ENCODE measurements at places on chromosomes 11 and 22. TPM values are rescaled to one million over a fixed set of nuclear protein-coding genes. Genes with fewer than 3 reads are reported as not detected.

GRCh38 chr11:69540118-69541000, 58.9 kb downstream of the LINC01488 start:
- no peaks in the 10 kb centered on the region for H3K27me3 ChIP-seq
- H3K27ac ChIP-seq, result no peak overlapping the region
- no peak overlapping the region for H3K4me3 ChIP-seq
- no peak for DNase-seq
- no peaks in the 10 kb centered on the region for H3K36me3 ChIP-seq

GRCh38 chr11:2513441-2513840, 68.6 kb downstream of the KCNQ1 start:
- no peak overlapping the region for H3K4me3 ChIP-seq
- H3K27ac ChIP-seq, result no peak overlapping the region
- H3K36me3 ChIP-seq, result no peaks in the 10 kb centered on the region

DNA sequence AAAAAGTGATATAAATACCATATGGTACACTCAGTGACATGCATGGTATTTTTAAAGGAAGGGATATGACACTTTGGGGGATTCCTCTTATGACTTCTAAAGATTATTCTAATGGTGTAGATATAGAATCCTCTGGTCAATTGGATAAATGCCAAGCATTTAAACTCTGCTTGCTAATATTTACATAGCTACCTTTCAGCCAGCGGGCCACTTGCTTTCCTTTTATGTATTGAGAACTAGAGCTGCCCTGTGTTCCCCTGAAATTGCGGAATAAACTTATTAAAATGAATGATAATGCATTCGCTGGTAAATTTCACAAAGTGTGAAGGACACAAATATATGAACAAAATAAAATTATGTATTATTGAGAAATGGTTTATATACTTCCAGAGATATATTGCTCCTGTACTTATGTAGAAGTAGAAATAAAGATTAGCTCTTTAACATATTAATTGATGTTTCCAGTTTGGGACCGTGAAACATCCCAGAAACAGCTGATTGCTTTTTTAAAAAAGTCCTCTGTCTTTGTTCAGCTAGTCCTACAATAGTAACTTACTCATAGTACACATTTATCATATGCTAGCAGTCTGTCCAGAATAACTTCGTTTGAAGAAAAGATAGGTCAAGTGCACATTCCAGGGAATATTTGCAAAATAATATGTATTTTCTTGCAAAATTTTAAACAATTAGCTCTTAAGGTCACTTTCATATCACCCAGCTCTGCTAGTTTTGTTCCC, 40.1 kb upstream of the CARD18 start:
- H3K27ac ChIP-seq, result no peak overlapping the region
- no peak overlapping the region for H3K4me3 ChIP-seq
- peak; percentile 12 for DNase-seq
- peaks cover 4% of the 10 kb centered on the region for H3K4me1 ChIP-seq
- no peaks in the 10 kb centered on the region for H3K36me3 ChIP-seq
- no peaks in the 10 kb centered on the region for H3K27me3 ChIP-seq

Gene GRIA4
- total RNA-seq, result 3.7 TPM

DNA sequence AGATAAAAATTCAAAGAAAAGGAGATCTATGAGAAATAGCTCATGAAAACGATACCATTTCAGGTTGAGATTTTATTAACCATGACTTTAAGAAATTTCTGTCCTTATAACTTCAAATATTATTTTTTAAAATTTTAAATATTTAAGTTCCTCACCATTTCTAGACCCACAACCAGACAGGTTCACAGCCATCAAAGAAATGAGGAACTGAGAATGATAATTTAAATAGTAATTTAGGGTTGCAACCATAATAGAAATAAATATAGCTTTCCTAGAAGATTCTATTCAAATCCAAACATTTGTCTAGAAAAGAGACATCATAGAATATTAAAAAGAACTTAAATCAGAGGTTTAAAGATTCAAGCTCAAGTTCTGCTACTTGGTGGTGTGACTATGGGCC, 5.9 kb upstream of the VWA5A start:
- no peak for DNase-seq
- no peak overlapping the region for H3K27ac ChIP-seq
- H3K4me3 ChIP-seq, result no peak overlapping the region
- no peaks in the 10 kb centered on the region for H3K36me3 ChIP-seq
- no peaks in the 10 kb centered on the region for H3K27me3 ChIP-seq
- no peaks in the 10 kb centered on the region for H3K4me1 ChIP-seq

DNA sequence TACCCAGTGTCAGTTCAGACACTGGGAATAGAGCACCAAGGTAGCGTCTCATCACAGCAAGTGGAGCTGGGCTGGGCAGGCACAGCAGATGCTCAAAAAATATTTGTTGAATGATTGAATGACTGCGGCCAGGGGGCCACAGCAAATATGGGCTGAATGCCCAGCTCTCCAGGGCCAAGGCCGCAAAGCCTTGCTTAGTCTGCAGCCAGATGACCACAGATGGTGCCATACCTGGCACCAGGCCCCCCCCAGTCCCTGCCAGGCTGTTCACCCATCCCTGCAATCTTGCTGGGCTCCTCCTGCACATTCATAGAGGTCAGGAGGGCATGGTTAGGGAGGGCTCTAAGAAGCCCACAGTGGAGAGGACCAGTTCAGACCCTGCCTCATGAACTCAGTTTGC, 32.9 kb downstream of the ZC3H7B start:
- H3K27me3 ChIP-seq, result no peaks in the 10 kb centered on the region
- DNase-seq, result no peak
- no peak overlapping the region for H3K27ac ChIP-seq

Gene SLC22A6
- total RNA-seq, result not detected

GRCh38 chr11:58675334-58676155, 53.1 kb downstream of the CNTF start:
- DNase-seq, result peak; percentile 83
- H3K27me3 ChIP-seq, result no peaks in the 10 kb centered on the region
- no peaks in the 10 kb centered on the region for H3K4me1 ChIP-seq
- no peaks in the 10 kb centered on the region for H3K36me3 ChIP-seq

DNA sequence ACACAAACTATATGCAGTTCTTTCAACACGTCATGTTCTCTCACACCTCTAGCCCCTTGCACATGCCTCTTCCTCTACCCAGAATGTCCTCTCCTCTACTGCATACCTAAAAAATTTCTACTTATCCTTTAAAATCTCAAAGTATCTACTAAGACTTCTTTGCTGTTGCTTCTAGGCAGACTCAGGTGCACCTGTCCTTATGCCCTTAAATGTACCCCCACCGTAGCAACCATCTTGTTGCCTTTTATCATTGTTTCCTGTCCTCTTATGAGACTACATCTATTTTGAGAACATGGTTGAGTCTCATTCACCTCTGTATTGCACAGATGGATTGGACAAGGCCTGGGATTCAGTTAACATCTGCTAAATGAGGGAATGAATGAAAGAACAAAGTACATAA, 134.1 kb downstream of the SERGEF start:
- no peak for DNase-seq
- H3K4me1 ChIP-seq, result no peaks in the 10 kb centered on the region
- H3K27me3 ChIP-seq, result no peaks in the 10 kb centered on the region
- no peak overlapping the region for H3K4me3 ChIP-seq
- H3K36me3 ChIP-seq, result no peaks in the 10 kb centered on the region

- no peaks in the 10 kb centered on the region for H3K27me3 ChIP-seq
- no peaks in the 10 kb centered on the region for H3K36me3 ChIP-seq
- no peak overlapping the region for H3K27ac ChIP-seq
- peaks cover 12% of the 10 kb centered on the region for H3K4me1 ChIP-seq
- no peak overlapping the region for H3K4me3 ChIP-seq
These were observed 14.5 kb downstream of the NARS2 start for GRCh38 chr11:78560153-78560552.

DNA sequence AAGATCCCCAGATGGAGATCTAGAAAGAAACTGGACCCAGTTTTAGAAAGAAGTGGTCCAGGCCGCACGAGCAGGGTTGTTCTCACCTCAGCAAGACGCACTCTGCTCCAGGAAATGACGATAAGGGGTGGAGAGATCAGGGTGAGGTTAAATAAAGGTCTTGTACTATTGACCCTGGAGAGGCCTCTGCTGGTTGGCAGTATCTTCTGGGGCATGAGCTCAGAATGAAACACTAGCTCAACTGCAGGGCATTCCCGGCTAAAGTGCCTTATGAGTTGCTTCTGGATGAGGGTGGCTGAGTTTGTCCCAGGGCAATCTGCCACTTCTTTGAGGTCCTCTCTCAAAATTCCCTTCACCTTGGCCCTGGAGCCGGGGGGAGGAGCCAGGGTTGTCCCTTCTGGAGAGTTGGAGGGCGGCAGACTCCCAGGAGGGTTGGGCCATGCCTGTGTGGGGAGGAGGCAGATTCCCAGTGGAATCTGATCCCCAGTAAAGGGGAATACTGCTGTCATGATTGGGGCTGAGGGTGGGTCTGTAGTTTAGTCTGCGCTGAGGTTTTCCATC, 10.9 kb downstream of the USP2 start:
- H3K4me1 ChIP-seq, result peaks cover 50% of the 10 kb centered on the region
- peak overlapping the region; percentile 90 for H3K27ac ChIP-seq
- no peaks in the 10 kb centered on the region for H3K27me3 ChIP-seq
- DNase-seq, result peak; percentile 51
- H3K36me3 ChIP-seq, result no peaks in the 10 kb centered on the region

GRCh38 chr11:6682591-6682935, 577 bp downstream of the MRPL17 start:
- peak overlapping the region; percentile 43 for H3K4me3 ChIP-seq
- no peak for DNase-seq
- peak overlapping the region; percentile 81 for H3K27ac ChIP-seq
- H3K36me3 ChIP-seq, result no peaks in the 10 kb centered on the region
- peaks cover 10% of the 10 kb centered on the region for H3K4me1 ChIP-seq

GRCh38 chr11:122676638-122677037, 21.1 kb downstream of the UBASH3B start:
- DNase-seq, result no peak
- no peak overlapping the region for H3K4me3 ChIP-seq
- peaks cover 4% of the 10 kb centered on the region for H3K4me1 ChIP-seq
- H3K36me3 ChIP-seq, result no peaks in the 10 kb centered on the region

DNA sequence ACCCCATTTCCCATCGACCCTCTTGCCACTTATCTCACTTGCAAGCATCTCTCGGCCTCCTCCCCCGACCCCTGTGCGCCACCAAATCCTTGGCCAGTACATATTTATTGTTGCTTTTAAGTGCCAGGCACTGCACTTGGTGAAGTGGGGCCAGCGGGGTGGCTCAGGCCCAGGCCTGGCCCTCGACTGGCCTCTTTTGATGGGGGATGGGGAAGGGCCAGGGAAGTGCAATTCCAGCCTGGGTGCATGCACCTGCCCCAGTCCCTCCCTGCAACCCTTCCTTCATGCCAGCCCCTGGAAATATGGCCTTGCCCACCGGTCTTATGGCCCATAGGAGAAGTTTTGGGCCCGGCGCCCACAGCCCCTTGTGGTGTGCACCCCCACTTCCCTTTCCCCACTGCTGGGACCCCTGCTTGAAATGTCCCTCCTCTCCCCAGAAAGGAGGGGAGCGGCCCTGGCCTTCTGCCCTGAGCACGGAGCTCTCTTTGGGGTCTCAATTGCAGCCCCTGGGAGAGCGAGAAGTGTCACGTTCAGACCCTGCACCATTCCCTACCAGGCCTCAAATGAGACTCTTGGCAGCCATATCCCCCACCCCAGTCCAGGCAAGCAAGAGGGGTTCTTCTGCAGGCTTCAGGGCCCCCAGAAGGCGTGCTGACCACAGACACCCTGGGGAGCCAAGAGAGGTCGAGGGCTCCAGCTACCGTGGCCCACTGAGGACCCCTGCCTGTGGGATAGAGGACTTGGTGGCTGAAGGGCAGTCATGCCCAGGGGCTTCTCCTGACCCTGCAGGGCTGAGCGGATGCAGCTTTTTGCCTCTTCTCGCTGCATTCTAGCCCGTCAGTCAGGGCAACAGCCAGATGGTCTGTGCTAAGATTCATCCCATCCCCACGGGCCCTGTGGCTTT, 961 bp downstream of the SUSD2 start:
- H3K27me3 ChIP-seq, result no peaks in the 10 kb centered on the region
- peaks cover 4% of the 10 kb centered on the region for H3K4me1 ChIP-seq
- no peak for DNase-seq
- H3K36me3 ChIP-seq, result no peaks in the 10 kb centered on the region
- no peak overlapping the region for H3K27ac ChIP-seq
- H3K4me3 ChIP-seq, result no peak overlapping the region

DNA sequence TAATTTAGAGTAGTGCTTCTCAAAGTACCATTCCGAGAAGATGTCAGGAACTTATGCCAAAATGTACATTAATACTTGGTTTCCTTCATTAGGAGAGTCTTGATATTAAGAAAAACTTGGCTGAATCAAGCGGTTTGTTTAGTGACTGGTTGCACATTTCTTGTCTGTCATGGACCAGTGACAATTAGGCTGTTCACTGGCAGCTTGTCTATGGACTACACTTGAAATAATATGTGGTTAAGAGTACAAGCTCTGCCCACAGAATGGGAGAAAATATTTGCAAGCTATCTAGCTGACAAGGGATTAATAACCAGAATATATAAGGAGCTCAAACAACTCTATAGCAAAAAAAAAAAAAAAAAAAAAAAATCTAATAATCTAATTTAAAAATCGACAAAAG, 24.6 kb downstream of the COA4 start:
- DNase-seq, result no peak
- H3K27ac ChIP-seq, result no peak overlapping the region
- no peak overlapping the region for H3K4me3 ChIP-seq
- no peaks in the 10 kb centered on the region for H3K27me3 ChIP-seq
- no peaks in the 10 kb centered on the region for H3K36me3 ChIP-seq
- no peaks in the 10 kb centered on the region for H3K4me1 ChIP-seq

Gene ART1
- total RNA-seq, result not detected

DNA sequence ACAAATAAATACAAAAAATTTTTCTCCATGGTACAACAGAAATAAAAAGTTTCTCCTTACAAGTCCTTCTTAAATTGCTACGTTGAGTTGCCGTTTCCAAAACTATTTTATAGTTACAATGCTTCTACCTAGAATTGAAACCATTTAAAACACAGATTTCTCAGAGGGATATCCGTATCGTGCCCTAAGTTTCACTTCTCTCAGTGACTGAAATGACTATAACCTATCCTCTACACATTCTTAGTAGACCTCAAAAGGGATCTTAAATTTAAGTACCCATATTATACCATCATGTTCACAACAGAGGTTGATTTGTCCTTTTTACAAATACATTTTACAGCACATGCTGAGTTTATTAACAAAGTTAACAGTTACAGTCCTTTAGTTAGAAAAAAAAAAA, 44.1 kb downstream of the USP28 start:
- H3K27me3 ChIP-seq, result no peaks in the 10 kb centered on the region
- DNase-seq, result no peak
- no peaks in the 10 kb centered on the region for H3K36me3 ChIP-seq
- no peak overlapping the region for H3K27ac ChIP-seq
- no peaks in the 10 kb centered on the region for H3K4me1 ChIP-seq

DNA sequence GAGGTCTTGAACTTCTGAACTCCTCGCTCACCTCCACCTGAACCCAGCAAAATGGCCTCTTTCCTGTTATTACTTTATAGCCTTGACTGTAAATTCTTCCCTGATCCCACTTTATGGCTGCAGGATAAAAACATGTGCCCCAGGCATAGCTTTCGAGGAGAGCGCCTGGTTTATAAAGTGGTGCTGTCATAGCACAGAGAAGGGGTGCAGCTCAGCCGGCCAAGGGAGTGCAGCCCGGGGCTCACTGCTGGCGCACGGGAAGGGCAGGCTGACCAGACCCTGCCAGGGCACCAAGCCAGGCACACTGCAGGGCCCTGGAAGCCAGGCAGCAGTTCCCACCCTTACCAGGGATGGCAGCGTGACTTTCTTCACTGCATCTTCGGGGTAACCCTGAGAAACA, 50.9 kb downstream of the ISX start:
- H3K4me1 ChIP-seq, result peaks cover 11% of the 10 kb centered on the region
- no peak overlapping the region for H3K27ac ChIP-seq
- no peaks in the 10 kb centered on the region for H3K36me3 ChIP-seq

- no peaks in the 10 kb centered on the region for H3K36me3 ChIP-seq
- no peak overlapping the region for H3K27ac ChIP-seq
- DNase-seq, result no peak
- no peak overlapping the region for H3K4me3 ChIP-seq
These were observed 15.0 kb downstream of the ALKBH3 start for GRCh38 chr11:43895601-43896000.

All from hepatocyte (in vitro differentiated cells).